ENCODE measurements at places on chromosomes 12 and 14.

GRCh38 chr12:25107920-25108319 is 87.0 kb downstream of the DNAI7 start:
- peak; percentile 51 for DNase-seq

GRCh38 chr12:15698377-15698871 is 90.8 kb downstream of the EPS8 start:
- DNase-seq, result no peak

DNA sequence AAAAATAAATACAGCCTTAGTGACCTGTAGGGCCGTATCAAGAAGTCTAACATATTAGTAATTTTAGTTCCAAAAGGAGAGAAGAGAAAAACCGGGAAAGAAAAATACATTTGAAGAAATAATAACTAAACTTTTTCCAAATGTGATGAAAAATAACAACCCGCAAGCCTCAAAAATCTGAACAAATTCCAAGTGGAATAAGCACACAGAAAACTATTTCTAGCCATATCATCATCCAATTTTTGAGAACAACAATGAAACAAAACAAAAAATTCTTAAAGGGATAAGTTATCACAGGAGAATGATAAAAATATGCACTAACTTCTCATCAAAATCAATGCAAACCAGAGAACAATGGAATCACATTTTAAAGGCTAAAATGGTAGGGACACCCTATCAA is 198.1 kb upstream of the PLXNC1 start:
- no peak for DNase-seq

DNA sequence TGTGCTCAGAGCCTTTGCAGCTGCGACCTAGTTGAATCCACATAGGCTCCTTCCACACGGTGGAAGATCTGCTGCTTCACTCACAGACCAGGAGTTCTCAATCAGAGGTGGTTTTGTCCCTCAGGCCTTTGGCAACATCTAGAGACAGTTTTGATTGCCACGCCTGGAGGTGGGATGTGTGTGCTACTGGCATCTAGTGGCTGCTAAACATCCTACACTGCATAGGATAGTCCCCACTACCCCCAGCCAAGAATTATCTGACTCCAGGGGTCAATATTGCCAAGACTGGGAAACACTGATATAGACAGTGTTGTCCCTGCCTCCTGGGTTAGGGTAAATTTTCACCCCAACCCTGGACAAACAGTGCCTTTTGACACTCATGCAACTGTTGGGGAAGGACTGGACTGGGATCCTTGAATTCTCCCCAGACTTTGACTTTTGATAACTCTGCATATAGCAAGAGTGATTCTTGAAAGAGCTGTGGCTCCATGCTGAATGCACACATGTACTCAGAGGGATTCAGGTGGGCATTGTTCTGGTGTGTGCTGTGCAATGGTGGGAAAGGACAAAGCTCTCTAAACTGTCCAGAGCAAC is 39.8 kb downstream of the BAZ2A start:
- DNase-seq, result peak; percentile 54

DNA sequence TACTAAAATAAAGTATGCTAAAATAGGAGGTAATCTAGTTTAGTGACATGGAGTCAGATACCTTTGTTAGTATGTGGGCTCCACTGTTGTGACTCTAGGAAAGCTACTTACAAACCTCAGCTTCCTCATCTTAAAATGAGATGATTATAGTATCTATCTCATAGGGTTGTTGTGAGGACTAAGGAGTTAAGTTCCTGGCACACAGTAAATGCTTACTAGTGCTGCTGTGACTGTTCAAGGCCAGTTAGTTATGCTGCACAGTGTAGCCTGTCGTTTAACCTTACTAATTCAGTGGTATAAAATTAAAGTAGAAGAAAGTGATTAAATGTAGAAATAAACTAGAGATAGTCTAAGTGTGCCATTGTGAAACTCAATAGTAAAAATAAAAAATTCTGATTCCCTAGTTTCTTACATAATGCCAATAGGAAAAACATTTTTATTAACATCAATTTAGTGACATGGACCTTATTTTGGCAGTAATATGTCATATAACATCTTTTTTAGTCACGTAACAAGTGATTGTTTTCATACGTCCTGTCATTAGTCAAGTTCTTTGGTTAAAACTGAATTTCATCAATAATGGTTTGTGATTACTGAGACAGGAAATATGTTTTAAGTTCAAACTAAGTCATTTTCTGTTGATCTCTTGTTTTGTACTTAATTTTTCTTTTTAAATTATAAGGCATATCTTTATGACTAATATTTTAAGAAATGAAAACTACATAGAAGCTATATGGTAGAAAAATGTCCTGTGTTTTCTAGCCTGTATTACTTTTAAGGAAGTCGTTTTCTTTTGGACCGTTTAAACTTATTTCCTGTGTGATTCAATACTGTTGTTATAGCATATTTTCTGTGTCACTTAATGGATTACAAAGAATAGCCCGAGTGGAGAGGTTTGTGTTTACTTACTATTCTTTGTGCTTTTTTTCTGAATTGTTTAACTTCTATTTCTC is 74.0 kb downstream of the PCNX1 start:
- DNase-seq, result no peak

All from GM13977 (cell line).